ENCODE measurements at places on chromosomes 4 and X.

GRCh38 chr4:185811509-185812364 is at the start of gene SORBS2:
SORBS2 (minus strand) TSS chr4:185812194; CDS start chr4:185690571, 121,623 bp downstream.
- DNase-seq, result no peak

DNA sequence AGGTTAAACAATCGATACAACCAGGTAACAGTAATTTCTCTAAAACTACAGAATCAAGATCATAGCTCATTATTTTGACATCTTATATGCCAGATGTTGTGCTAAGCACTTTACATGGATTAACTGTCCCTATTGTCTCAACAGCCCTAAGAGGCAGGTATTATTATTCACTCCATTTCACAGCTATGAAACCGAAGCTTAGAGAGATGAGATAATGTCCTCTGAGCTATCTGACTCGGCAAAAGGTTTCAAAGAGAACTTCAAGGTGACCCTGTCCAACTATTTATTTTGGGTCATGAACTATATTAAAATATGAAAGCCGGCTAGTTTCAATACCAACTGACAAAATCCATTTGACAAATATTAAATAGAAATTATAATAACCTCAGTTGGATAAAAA is 10.3 kb downstream of the SLC25A5 start:
- no peak for DNase-seq

GRCh38 chr4:38509551-38509950 is 154.4 kb upstream of the KLF3 start:
- no peak for DNase-seq

- DNase-seq, result no peak
Observed at GRCh38 chr4:8920969-8921368, 49.3 kb upstream of the HMX1 start.

GRCh38 chr4:184447664-184448063 is 26.7 kb downstream of the IRF2 start:
- no peak for DNase-seq

GRCh38 chr4:158856852-158857251 is 88.0 kb downstream of the FNIP2 start:
- peak; percentile 60 for DNase-seq
